GM23248 (cell line): ENCODE measurements at places on chromosomes 16 and 17. TPM values are rescaled to one million over a fixed set of nuclear protein-coding genes. Genes with fewer than 3 reads are reported as not detected.

GRCh38 chr16:83200005-83200779, 573.4 kb downstream of the CDH13 start:
- DNase-seq, result peak; percentile 68

- DNase-seq, result peak; percentile 77
These were observed 11.6 kb downstream of the MYO1C start for GRCh38 chr17:1480747-1481465.

GRCh38 chr16:66548068-66548467, 1.9 kb downstream of the TK2 start:
- no peak for DNase-seq

DNA sequence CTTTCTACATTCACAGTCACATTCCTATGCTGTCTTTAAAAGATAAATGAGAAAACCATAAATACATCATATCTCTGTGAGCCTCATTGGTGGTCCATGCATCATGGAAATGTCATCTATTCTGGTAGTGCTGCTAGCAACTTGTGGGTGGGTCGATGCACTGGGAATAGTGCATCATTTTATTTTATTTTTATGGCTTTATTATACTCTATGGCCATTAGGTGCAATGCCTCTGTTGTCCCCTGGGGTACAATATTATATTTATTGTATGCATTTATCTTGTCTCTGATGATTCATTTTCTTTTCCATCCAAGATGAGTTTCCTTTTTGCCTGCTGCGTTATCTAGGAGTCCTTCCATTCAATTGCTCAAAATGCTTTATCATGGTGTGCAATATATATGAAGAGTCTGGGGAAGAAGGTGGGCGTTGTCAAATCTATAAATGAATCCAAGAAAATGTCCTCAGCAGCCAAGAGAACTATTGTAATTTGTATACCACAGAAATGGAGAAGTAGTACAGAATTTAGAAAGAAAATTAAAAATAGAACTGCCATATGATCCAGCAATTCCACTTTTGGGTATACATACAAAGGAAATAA, 324.0 kb downstream of the KCNJ2 start:
- DNase-seq, result no peak

GRCh38 chr16:49967012-49967559, 57.9 kb upstream of the CNEP1R1 start:
- DNase-seq, result no peak

- no peak for DNase-seq
These were observed 31.4 kb upstream of the BCO1 start for GRCh38 chr16:81207076-81207475.

DNA sequence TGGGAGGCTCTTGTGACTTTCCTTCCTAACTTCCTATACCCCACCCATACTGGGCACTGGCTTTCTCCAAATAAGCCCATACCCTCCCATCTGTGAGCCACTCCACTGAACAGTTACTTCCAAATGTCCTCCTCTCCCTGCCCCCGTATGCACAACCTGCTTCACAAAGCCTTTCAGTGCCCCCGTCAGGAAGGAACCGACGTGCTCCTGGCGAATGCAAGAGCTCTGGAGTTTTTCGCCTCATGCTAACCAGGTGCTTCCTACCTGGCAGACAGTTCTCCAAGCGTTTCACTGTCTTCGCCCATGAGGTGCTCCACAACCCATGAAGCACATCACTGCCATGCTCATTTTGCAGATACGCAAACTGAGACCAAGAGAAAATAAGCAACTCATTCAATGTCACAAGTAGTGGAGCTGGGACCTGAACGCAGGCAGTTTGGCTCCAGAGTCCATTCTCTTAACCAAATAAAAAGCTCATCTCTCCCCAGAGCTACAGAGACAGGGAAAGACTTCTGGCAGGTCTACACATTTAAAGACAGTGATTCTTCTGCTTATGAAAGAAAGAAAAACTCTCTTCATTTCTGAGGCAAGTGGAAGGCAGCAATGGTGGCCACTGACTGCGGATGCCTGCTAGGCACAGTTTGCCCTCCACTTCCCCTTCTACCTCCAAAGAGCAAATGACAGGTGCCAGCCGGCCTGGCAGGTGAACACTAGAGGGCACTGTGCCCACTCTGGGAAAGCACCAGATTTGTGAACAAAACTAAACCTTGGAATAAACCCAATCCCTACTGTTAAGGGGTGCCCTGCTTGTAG, 23.8 kb downstream of the SPHK1 start:
- peak; percentile 62 for DNase-seq

- DNase-seq, result no peak
These were observed 21.3 kb upstream of the CRYBA1 start for GRCh38 chr17:29225396-29225795.

GRCh38 chr17:5033352-5034015, 1.7 kb downstream of the SLC52A1 start:
- no peak for DNase-seq

DNA sequence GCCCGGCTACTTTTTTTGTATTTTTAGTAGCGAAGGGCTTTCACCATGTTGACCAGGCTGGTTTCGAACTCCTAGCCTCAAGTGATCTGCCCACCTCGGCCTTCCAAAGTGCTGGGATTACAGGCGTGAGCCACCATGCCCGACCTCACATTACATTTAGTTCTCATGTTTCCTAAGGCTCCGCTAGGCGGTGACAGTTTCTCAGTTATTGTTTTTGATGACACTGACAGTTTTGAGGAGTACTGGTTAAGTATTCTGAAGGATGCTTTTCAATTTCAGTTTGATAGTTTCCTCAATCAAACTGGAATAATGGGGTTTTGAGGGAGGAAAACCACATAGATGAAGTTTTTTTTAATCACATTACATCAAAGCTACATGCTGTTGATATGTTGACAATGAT, 1028.5 kb downstream of the CDH8 start:
- DNase-seq, result no peak

- DNase-seq, result peak; percentile 54
These were observed 7.3 kb upstream of the TRPV2 start for GRCh38 chr17:16407911-16408588.

- no peak for DNase-seq
These were observed 10.1 kb downstream of the ACTG1 start for GRCh38 chr17:81502471-81503017.

- no peak for DNase-seq
These were observed 1739.1 kb downstream of the TP53TG3F start for GRCh38 chr16:35198223-35199199.

- DNase-seq, result peak; percentile 46
These were observed 67.1 kb downstream of the MGAT5B start for GRCh38 chr17:76935331-76935730.

DNA sequence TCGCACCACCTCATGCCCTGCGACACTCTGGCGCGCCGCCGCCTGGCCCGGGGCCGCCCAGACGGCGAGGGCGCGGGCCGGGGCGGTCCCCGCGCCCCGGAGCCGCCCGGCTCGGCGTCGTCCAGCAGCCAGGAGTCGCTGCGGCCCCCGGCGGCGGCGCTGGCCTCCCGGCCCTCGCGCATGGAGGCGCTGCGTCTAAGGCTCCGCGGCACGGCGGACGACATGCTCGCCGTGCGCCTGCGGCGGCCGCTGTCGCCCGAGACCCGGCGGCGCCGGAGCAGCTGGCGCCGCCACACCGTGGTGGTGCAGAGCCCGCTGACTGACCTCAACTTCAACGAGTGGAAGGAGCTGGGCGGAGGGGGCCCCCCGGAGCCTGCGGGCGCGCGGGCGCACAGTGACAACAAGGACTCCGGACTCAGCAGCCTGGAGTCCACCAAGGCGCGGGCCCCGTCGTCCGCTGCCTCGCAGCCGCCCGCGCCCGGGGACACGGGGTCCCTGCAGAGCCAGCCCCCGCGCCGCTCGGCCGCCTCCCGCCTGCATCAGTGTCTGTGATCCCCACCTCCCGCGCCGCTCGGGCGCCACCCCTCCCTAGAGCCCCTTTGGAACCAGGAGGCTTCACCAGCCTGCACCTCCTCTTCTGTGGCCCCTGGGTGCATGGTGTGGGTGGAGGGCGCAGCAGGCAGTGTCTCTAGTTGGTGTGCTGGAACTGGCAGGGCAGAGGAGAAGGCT, 82.3 kb downstream of the ARHGAP23 start:
- no peak for DNase-seq

- peak; percentile 74 for DNase-seq
These were observed 5.6 kb downstream of the GFAP start for GRCh38 chr17:44909681-44910144.

DNA sequence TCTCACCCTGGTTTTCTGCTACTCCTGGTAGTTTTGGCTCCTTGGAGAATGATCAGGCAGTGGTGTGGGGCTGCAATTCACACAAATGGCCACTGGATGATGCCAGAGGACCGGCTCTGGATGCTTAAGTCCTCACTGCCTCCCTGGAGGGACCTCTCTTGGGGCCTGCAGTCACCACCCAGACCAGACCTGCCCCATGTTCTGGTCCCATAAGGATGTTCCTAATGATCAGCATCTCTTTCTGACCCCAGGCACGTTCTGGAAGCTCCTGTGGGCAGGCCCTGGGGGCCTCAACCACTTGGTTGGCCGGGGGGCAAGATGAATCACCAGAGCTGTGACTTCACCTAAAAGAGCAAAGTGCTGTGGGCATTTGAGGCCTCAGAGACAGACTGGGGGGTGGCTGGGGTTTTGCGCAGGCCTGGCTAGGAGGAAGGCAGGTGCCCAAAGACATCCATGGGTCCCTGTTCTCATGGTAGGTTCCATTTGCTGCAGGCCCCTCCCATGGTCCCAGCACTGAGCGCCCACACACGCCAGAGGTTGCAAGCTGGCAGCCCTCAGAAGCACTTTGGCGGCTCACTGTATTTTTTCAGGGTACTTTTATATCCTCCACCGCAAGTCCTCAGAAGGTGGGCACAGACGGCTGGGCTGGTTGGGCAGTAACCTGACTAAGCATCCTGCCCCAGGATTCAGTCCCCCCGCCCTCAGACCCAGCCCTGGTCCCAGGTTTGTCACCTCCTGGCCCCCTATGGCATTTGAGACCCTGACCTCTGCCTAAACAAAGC, 53.2 kb downstream of the NT5M start:
- peak; percentile 90 for DNase-seq

DNA sequence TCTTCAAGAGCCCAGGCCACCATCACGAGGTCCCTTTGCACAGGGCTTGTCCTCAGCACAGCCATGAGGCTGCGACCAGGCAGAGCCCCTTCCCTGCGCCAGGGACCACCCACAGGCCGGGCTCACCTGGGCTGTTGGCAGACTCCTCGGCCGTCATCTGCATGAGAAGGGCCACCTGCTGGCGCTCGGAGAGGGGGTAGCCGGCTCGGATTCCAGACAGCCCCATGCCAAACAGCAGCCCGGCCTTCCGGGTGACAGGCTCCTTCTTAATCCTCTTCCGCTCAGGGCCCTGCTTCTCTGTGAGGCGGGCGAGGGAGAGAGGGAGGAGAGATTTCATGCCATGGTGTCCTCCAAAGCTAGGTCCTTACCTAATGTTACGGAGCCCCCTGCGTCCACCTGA, 73.4 kb downstream of the ZNF778 start:
- DNase-seq, result no peak

DNA sequence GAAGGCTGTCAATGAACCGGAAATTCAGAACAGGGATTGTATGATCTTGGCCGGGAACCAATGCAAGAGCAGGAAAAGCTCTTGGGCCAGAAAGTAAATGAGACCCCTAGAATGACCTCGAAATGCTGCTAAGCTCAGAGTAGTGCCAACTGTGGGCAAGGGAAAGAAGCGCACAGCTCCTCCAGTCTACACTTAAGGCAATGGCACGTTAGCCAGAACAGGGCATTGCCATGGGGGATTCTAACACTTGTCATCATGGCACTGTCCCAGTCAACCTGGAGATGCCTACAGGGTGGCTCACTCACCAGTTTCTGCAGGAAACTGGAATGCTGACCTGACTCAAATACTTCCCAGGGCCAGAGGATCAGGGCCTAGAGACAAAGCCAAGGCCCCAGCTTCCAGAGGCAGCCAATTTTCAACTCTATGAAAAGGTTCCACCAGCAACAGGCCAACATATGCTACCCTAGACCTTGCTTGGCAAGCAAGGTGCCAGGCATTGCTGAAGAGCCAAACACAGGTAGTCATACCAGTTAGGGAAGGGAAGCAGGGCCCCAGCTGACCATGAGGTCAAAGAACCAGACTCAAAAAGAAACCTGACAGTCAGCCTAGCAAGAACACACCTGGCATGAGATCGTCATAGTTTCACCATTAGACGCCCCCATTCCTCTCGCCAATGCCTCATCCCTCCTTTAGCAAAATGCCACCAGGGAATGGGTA, 34.9 kb downstream of the ARHGAP17 start:
- peak; percentile 29 for DNase-seq

- peak; percentile 26 for DNase-seq
These were observed 43.6 kb upstream of the CACNG4 start for GRCh38 chr17:66920950-66921349.

DNA sequence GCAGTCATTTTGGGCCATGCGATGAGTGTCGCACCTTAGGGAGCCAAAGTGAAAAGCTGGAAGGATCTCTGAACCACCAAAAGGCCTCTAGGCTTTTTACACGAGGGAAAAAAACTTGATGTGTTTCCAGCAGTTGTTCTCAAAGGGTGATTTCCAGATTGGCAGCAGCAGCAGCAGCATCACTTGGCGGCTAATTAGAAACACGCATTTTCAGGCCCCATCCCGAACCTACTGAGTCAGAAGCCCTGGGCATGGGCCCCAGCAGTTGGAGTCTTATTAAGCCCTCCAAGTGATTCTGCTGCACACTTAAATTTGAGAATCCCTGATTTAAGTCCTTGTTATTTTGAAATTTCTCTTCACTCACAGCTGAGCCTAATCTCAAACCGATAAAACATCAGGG, 25.3 kb upstream of the PYY start:
- DNase-seq, result peak; percentile 55

- DNase-seq, result no peak
These were observed 16.2 kb downstream of the MPO start for GRCh38 chr17:58264407-58265103.

GRCh38 chr17:79815836-79816461, 19.1 kb upstream of the CBX8 start:
- DNase-seq, result no peak

- DNase-seq, result no peak
These were observed 337.5 kb downstream of the NPIPA8 start for GRCh38 chr16:17998996-17999395.

DNA sequence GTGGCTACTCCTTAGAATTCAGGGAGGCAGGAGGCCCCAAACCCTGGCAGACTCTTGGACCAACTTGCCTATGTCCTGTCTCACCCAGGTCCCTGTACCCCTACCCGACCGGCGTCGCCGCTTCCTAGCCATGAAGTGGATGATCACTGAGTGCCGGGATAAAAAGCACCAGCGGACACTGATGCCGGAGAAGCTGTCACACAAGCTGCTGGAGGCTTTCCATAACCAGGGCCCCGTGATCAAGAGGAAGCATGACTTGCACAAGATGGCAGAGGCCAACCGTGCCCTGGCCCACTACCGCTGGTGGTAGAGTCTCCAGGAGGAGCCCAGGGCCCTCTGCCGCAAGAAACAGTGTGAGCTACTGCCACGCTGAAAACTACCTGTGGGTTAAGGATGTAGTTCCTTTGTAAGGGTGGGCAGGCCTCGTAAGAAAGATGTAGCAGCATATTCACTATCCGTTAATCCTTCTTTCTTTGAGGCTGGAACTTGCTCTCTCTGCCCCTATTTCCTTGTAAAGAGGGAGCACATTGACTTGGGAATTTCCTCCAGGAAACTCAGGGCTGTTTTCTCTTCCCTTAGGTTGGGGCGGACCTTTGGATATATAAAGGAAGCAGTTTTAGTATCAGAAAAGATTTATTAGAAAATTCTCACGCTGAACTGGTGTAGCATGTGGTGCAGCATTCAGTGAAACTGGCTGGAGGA, 4.1 kb downstream of the MRPS7 start:
- DNase-seq, result no peak

Gene GNPTG
- polyA plus RNA-seq, result 99.9 and 109 TPM in 2 replicates

Gene TBC1D3I
- not detected in 2 replicates for polyA plus RNA-seq

Gene FAM171A2
- polyA plus RNA-seq, result 0.25 and 0.46 TPM in 2 replicates

Gene CCDC102A
- 3.9 and 4.6 TPM in 2 replicates for polyA plus RNA-seq

Gene ZFPM1
- 0.06 and 0.14 TPM in 2 replicates for polyA plus RNA-seq

Gene KARS1
- 130 and 134 TPM in 2 replicates for polyA plus RNA-seq
